ENCODE measurements at places on chromosomes 3 and 15. TPM values are rescaled to one million over a fixed set of nuclear protein-coding genes. Genes with fewer than 3 reads are reported as not detected.
A peak's percentile ranks its signal among the peaks of the same experiment; 100 is the strongest.

DNA sequence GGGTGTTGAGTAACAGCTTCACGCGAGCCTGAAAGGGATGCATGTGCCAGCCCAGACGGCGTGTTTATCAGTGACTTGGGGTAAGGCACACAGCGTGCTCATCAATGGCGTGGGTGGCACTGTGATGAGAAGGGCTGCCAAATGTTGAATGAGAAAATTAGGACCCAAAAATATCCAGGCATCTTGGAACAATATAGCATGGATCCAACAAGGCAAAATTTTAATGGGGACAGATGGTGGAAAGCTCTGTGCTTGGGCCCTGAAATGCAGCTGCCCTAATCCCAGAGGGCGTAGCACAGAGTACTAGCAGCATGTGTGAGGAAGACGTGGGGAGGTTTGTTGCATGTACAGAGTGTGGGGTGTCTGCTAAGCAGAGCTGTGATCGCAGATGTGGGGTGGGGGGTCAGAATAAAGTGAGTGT lies 48.9 kb downstream of the SSUH2 start:
- no peak overlapping the region for H3K27ac ChIP-seq
- peaks cover 5% of the 10 kb centered on the region for H3K4me1 ChIP-seq
- H3K27me3 ChIP-seq: no peaks in the 10 kb centered on the region
- H3K4me3 ChIP-seq: no peak overlapping the region
- no peaks in the 10 kb centered on the region for H3K36me3 ChIP-seq
- no peak for DNase-seq

DNA sequence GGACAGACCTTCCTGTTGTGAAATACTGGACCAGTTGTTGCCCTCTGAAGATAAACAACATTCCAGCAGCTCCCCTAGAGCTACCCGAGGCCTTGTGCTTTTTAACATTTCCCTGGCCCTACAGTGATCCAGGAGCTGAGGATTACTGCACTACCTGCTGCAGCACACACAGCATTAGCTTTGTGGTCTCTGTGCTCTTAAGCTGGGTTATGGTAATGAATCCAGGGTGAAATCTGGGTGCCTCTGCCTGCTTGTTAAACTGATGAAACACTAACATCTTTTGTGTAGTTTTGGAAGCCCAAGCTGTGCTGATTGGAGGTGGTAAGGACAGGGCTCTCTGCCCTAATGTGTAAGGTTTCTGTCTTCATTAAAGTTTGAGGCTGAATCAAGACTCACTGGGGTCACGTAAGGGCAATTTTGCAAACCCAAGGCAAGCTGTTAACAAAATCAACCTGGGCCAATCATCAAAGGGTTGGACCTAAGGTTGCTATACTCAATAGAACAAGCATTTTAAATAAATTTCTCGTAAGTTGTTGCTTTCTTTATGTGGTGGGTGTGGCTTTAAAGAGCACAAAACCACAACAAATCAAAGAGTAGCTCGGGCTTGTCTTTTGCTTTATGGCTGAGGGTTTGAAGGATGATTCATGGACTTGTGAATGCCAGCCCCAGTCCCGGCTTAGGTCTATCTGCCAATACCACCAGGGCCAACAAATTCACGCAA lies 183.9 kb downstream of the TPRG1 start:
- no peak for DNase-seq
- H3K4me1 ChIP-seq: peaks cover 8% of the 10 kb centered on the region
- no peaks in the 10 kb centered on the region for H3K36me3 ChIP-seq
- no peaks in the 10 kb centered on the region for H3K27me3 ChIP-seq
- H3K27ac ChIP-seq: peak overlapping the region; percentile 44

- peak overlapping the region; percentile 56 for H3K27ac ChIP-seq
- DNase-seq: no peak
- no peaks in the 10 kb centered on the region for H3K36me3 ChIP-seq
Measured at GRCh38 chr15:45048794-45049631, 26.0 kb downstream of the SORD start.

- no peak for DNase-seq
- no peaks in the 10 kb centered on the region for H3K4me1 ChIP-seq
- no peaks in the 10 kb centered on the region for H3K27me3 ChIP-seq
- H3K36me3 ChIP-seq: peaks cover 30% of the 10 kb centered on the region
- H3K27ac ChIP-seq: no peak overlapping the region
- H3K4me3 ChIP-seq: no peak overlapping the region
Measured at GRCh38 chr3:48600711-48601621, 5.8 kb upstream of the COL7A1 start.

DNA sequence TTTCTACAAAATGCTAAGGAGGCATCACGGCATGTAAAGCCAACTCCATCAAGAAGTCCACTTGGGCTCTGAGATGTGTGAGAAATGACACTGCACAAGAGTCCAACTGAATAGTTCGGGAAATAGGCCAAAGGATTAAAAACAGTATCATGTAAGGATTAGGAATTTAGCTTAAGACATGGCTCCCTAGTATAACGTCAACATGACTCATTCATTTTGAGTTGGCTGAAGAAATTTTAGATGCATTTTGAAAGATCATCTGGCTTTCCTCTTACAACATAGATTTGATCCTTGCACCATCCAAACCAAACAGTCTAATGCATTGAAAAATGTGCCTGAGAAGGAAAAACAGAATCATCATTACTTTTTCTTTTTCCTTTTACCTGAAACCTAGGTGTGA lies 109.3 kb upstream of the MME start:
- no peaks in the 10 kb centered on the region for H3K36me3 ChIP-seq
- no peak for DNase-seq
- H3K4me1 ChIP-seq: no peaks in the 10 kb centered on the region
- H3K27me3 ChIP-seq: no peaks in the 10 kb centered on the region
- H3K27ac ChIP-seq: no peak overlapping the region

DNA sequence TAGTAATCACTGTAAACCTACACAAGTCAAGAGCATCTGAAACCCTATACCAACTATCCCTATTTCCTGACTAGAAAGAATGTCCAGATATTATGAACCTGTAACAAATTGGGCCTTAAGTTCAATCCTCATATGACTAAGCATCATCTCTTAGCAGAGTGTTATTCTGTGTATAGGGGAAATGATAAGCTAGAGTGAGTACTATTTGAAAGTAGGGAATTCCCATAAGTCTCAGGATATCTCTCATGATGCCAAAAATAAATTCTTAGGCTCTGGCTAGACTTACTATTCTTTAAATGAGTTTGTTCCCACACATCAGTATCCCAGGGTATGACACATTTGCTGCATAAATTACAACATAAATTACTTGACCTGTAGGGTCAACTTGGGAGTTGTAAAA lies 15.3 kb downstream of the MRPL47 start:
- H3K36me3 ChIP-seq: peaks cover 5% of the 10 kb centered on the region
- H3K4me1 ChIP-seq: no peaks in the 10 kb centered on the region
- H3K27me3 ChIP-seq: no peaks in the 10 kb centered on the region
- no peak for DNase-seq
- no peak overlapping the region for H3K4me3 ChIP-seq

GRCh38 chr3:1010228-1010627 lies 82.6 kb upstream of the CNTN6 start:
- H3K27ac ChIP-seq: no peak overlapping the region
- no peaks in the 10 kb centered on the region for H3K27me3 ChIP-seq
- H3K36me3 ChIP-seq: no peaks in the 10 kb centered on the region

- H3K36me3 ChIP-seq: no peaks in the 10 kb centered on the region
- H3K27ac ChIP-seq: no peak overlapping the region
- no peaks in the 10 kb centered on the region for H3K4me1 ChIP-seq
- no peaks in the 10 kb centered on the region for H3K27me3 ChIP-seq
- no peak for DNase-seq
Measured at GRCh38 chr3:183871541-183871940, 13.1 kb downstream of the PARL start.

Gene CPNE4
- 1.6 TPM for total RNA-seq

Gene RBM6
- total RNA-seq: 103 TPM

- H3K27me3 ChIP-seq: no peaks in the 10 kb centered on the region
- H3K4me1 ChIP-seq: peaks cover 13% of the 10 kb centered on the region
- H3K36me3 ChIP-seq: no peaks in the 10 kb centered on the region
Measured at GRCh38 chr3:156209631-156210335, 89.4 kb downstream of the KCNAB1 start.

GRCh38 chr15:49604625-49605409 lies 15.8 kb downstream of the FAM227B start:
- no peaks in the 10 kb centered on the region for H3K4me1 ChIP-seq
- DNase-seq: no peak
- no peaks in the 10 kb centered on the region for H3K36me3 ChIP-seq
- H3K4me3 ChIP-seq: no peak overlapping the region
- H3K27me3 ChIP-seq: no peaks in the 10 kb centered on the region

GRCh38 chr3:111715911-111716523 lies 120.9 kb upstream of the ZBED2 start:
- no peak overlapping the region for H3K27ac ChIP-seq
- H3K4me3 ChIP-seq: no peak overlapping the region
- no peaks in the 10 kb centered on the region for H3K27me3 ChIP-seq
- no peaks in the 10 kb centered on the region for H3K36me3 ChIP-seq
- H3K4me1 ChIP-seq: no peaks in the 10 kb centered on the region
- peak; percentile 83 for DNase-seq

GRCh38 chr3:99543796-99544195 lies 94.6 kb upstream of the COL8A1 start:
- H3K36me3 ChIP-seq: no peaks in the 10 kb centered on the region
- H3K27me3 ChIP-seq: no peaks in the 10 kb centered on the region
- peaks cover 3% of the 10 kb centered on the region for H3K4me1 ChIP-seq
- no peak overlapping the region for H3K4me3 ChIP-seq
- no peak for DNase-seq

Gene GOLGA6A
- not detected for total RNA-seq

- H3K4me3 ChIP-seq: no peak overlapping the region
- DNase-seq: no peak
- no peaks in the 10 kb centered on the region for H3K27me3 ChIP-seq
- no peak overlapping the region for H3K27ac ChIP-seq
Measured at GRCh38 chr3:146628671-146629070, 23.5 kb upstream of the PLSCR5 start.

- H3K36me3 ChIP-seq: peaks cover 9% of the 10 kb centered on the region
- no peak overlapping the region for H3K27ac ChIP-seq
- DNase-seq: no peak
- no peak overlapping the region for H3K4me3 ChIP-seq
- H3K4me1 ChIP-seq: peaks cover 12% of the 10 kb centered on the region
- H3K27me3 ChIP-seq: no peaks in the 10 kb centered on the region
Measured at GRCh38 chr3:159894386-159894785, 94.2 kb upstream of the IL12A start.

DNA sequence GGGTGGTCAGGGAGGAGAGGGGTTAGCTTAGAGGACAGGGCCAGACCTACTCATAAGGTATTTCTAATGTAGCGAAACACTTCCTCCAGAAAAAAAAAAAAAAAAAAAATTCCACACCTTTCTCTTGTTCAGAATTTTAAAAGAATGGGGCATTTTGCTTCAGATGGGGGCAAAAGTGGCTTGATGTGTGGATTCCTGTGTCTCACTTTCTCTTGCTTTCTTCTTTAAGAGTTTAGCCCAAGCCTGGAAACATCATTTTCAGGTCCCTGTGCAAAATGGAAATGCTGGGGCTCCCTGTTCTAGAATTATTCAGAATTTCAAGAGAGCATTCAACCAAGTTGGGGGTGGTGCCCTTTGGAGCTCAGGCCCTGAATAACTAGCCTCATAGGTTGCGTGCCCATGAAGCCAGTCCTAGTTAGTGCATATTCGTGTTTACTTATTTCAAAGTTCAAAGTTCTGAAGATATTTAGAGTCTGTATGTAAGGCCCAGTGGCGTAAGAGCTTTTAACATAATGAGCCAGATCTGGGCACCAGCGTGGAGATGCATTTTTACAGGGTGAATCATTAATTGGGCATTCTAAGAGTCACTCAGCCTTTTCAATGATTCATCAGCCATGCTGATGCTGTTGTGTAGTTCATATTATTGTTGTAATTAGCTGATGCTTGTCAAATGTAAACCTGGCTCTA lies 104.5 kb downstream of the RPLP1 start:
- no peaks in the 10 kb centered on the region for H3K36me3 ChIP-seq
- peak overlapping the region; percentile 22 for H3K27ac ChIP-seq
- no peaks in the 10 kb centered on the region for H3K4me1 ChIP-seq
- peak; percentile 58 for DNase-seq
- no peaks in the 10 kb centered on the region for H3K27me3 ChIP-seq

DNA sequence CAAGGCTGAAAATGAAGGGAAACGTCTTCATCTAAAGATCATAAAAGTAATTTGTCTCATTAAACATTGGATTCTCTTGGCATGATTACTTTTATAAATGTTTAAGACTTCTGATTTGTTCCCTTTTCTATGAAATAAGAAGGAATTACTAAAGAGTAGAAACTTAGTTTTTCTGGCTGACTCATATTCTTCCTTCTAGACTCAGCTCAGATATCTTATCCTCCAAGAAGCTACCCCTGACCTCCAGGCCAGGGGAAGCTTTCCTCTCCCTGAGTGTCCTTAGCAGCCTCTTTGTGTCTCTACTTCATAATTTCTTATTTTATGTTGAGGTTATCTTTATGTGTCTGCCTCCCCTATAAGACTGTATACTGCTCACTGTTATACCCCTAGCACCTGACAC lies 291.9 kb upstream of the STT3B start:
- no peak overlapping the region for H3K27ac ChIP-seq
- no peak for DNase-seq
- H3K4me3 ChIP-seq: no peak overlapping the region
- no peaks in the 10 kb centered on the region for H3K36me3 ChIP-seq
- no peaks in the 10 kb centered on the region for H3K27me3 ChIP-seq
- no peaks in the 10 kb centered on the region for H3K4me1 ChIP-seq

- no peaks in the 10 kb centered on the region for H3K4me1 ChIP-seq
- no peaks in the 10 kb centered on the region for H3K27me3 ChIP-seq
- no peak overlapping the region for H3K4me3 ChIP-seq
- no peaks in the 10 kb centered on the region for H3K36me3 ChIP-seq
Measured at GRCh38 chr3:82201316-82201715, 439.9 kb upstream of the GBE1 start.

- no peak overlapping the region for H3K4me3 ChIP-seq
- H3K4me1 ChIP-seq: no peaks in the 10 kb centered on the region
- H3K27ac ChIP-seq: no peak overlapping the region
- no peak for DNase-seq
- no peaks in the 10 kb centered on the region for H3K27me3 ChIP-seq
- H3K36me3 ChIP-seq: no peaks in the 10 kb centered on the region
Measured at GRCh38 chr3:108404368-108404767, 106.0 kb downstream of the MYH15 start.

DNA sequence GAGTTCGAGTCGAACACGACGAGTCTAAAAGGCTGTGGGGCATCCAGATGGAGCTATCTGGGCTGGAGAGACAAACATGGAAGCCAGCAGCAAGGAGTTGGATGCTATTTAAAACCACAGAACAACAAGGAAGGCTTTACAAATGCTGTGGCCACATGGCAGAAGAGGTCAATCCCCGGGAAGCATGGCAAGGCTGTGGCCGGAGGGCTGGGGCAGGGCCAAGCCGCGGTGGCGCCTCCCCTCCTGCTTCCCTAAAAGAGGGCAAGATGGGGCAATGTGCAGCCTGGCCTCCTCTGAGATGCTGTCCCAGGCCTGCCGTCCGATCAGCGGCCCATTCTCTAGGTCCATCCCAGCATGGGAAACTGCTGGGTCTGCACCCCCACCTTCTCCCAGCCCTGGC lies 139.1 kb downstream of the SRGAP3 start:
- H3K4me3 ChIP-seq: no peak overlapping the region
- peak; percentile 69 for DNase-seq
- H3K36me3 ChIP-seq: no peaks in the 10 kb centered on the region
- no peaks in the 10 kb centered on the region for H3K4me1 ChIP-seq
- no peaks in the 10 kb centered on the region for H3K27me3 ChIP-seq

Data from aorta (tissue), 5 donors.